ENCODE measurements at places on chromosomes 5 and 9.

DNA sequence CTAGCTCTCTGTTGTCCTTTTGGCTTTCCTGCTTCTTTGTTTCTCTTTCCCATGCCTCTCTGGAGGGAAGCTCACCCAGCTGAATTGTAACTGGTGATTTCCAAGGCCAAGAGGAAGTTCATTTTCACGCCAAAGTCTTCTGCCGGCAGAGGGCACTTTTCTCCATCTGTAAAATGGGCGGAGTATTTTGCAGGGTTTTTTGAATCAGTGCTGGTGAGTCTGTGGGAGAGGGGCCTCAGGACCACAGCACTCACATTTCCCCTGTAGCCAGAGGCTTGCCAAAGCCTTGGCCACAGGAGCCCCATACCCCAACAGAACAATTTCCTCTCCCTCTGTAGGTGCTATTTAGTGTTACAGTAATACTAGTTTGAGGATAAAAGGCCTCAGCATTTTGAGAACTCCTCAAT lies 42.3 kb upstream of the MATR3 start:
- no peak for DNase-seq

DNA sequence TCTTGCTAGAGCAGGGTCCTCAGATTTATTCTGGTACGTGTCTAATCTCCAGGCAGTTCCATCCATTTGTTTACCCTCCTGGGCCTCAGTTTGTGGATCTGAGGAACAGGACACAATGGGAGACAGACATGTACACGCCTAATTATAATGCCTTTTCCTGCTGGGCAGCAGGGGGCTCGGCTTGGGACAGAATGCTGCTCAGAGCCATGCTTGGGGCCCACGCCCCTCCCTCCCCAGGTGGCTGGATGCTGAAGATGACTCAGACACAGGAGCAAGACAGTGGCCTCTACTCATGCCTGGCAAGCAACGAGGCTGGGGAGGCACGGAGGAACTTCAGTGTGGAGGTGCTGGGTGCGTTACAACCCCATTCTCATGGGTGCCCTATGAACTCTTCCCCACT lies 72.7 kb upstream of the ASS1 start:
- DNase-seq = no peak

DNA sequence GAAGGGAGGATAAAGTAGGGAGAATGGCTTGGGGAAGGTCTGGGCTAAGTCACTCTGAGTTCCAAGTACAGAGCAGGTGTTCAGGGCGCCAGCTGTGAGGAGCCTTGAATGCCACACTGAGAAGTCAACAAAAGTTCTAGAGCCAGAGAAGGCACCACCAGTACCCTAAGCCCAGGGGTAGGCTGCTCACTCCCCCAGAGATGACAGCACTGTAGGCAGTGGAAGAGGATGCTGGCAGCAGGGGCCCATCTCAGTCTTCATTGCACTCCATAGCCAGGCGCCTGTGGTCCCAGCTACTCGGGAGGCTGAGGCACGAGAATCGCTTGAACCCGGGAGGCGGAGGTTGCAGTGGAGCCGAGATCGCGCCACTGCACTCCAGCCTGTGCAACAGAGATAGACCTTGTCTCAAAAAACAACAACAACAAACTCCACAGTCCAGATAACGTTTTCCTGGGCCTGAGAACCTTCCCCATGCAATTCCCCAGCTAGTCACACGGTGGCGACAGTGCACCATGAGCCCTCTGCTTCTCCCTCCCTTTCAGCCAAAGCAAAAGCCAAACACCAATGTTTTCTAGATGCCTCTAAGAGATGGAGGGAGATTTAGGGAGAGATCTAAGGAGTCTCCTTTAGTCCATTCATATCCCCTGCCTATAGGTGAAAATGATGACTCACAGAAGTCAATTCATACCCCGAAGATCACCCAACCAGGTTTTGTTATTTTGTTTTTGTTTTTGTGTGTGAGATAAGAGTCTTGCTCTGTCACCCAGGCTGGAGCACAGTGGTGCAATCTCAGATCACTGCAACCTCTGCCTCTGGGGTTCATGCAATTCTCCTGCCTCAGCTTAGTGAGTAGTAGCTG lies 19.8 kb upstream of the NSD1 start:
- peak; percentile 90 for DNase-seq

GRCh38 chr9:135461936-135462335 lies 17.6 kb upstream of the PPP1R26 start:
- no peak for DNase-seq

- DNase-seq = no peak
These were observed 1392.3 kb upstream of the CDH9 start for GRCh38 chr5:28430565-28431178.

DNA sequence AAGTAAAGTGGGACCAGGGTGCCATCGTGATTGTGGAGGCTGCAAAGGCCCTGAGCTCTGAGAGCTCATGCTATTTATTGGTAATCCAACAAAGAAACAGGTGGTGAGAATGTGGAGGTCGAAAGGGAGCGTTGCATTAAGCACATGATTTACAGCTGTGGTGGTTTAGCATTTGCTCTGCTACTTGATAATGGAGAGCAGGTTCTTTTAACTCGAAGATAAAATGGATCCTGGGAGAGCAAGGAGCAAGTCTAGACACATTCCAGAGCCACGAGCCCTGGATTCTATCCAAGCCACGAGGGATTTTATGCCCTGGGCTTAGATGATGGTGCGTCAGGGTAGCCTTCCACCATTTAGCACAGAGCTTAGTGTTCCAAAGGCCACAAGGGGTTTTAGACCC lies 1710.1 kb upstream of the CDH9 start:
- DNase-seq = no peak

DNA sequence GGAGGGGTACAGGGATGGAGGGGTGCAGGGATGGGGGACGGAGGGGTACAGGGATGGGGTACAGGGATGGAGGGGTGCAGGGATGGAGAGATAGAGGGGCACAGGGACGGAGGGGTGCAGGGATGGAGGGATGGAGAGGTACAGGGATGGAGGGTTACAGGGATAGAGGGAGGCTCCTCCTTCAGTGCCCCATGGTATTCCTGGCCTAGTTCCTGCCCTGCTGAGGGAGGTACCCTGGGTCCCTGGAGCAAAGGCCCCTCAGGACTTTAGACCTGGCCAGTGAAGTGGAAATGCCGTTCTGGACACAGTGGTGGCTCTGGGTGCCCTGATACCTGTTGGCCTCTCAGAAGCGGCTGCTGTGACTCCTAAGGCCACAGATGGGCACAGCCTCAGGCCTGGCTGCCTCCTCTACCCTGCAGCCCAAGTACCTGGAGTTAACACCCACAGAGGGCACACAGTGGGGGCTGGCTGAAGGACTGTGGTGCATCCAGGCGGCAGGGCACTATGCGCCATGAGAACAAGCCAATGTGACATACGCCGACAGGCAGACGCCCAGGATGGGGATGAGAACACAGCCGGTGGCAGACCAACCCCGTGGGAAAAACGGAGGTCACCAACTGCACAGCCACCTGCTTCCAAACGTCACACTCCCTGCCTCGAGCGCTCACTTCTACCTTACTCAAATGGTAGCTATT lies 8.4 kb downstream of the PTGES2 start:
- DNase-seq = no peak

DNA sequence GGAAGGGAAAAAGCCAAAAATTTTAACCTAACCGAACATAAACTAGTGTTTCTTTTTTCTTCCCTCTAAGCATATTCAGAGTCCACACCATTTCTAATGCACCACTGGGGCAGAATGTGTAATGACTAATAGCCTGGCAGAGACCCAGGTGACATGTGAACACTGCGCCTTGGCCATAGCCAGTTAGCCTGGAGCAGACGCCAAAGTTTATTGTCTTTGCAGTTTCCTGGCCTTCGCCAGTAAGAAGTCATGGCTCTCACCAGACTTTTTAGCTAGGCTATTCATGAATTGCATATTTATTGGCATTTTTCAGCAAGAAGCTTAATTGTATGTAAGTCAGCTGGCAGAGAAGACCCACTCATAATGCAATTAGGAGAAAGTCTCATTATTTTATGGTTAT lies 182.8 kb upstream of the SLC27A6 start:
- DNase-seq = no peak

- no peak for DNase-seq
These were observed 635.9 kb downstream of the TLE1 start for GRCh38 chr9:81053298-81054025.

DNA sequence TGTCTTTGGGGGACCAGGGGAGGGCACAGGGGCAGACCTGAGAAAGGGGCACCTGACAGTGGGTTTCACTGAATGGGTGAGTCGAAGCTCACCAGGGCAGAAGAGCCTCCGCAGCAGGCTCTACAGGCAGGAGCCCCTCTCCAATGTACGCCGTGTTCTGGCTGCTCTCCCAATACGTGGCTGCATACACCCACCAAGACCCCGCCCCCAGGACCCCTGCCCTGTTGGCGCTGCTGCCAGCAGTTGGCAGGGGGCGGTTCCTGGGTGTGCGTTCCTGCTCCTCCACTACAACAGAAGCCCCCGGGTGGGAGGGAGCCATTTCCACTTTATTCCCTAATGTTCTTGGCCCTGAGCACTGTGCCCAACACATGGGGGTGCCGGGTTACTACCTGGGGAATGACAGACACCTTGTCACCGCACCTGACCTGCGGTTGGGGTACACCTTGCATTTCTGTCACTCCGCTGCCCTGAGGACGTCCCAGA lies 30.3 kb downstream of the SARDH start:
- no peak for DNase-seq

GRCh38 chr9:7042124-7042523 lies 284.4 kb downstream of the KDM4C start:
- DNase-seq = no peak

GRCh38 chr9:80892703-80893102 lies 796.6 kb downstream of the TLE1 start:
- DNase-seq = no peak

GRCh38 chr9:38032266-38033110 lies 36.5 kb downstream of the SHB start:
- DNase-seq = peak; percentile 20

- no peak for DNase-seq
These were observed 47.5 kb downstream of the PCSK1 start for GRCh38 chr5:96385538-96385937.

Data from AG20443 (cell line).